IPS-NIHi11 (cell line): ENCODE measurements at places on chromosomes 12 and 14.

DNA sequence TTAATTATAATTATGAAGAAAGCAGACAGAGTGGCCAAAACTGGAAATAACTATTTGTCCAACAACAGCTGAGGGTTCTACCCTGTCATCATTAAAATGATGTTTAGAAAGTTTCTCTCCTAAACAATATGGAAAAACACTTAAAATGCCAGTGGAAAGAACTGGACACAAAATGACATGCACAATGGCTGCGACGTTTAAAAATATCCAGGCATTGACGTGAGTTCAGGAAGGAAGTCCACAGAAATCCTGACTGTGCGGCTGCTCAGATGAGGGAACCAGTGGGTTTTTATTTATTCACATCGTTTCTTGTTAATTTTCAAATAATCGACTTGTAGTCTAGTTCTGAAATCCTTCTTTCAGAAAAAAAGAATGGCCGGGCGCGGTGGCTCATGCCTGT is 58.3 kb downstream of the CCNK start:
- no peak for DNase-seq

GRCh38 chr14:45094275-45094674 is 10.4 kb downstream of the PRPF39 start:
- no peak for DNase-seq

- no peak for DNase-seq
Measured at GRCh38 chr14:84445486-84445885, 1084.5 kb upstream of the FLRT2 start.

GRCh38 chr14:74619672-74620131 is 7.7 kb upstream of the LTBP2 start:
- no peak for DNase-seq

DNA sequence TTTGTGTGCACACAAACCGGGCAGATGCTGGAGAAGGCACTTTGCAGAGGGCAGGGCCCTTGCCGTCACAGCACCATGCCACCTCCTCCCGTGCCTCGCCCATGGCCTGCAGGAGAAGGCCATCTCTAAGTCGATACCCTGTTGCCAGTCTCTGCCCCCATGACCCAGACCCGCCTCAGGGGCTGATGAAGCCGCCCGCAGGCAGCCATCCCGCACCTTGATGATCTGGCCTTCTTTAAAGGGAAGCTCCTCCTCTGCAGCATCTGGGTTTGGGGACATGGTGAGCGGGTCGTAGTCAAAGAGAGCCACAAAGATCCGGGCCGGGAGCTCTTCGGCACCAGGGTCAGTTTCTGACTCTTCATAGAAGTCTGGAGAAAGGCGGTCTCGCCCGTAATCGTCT is 76.2 kb downstream of the PIWIL1 start:
- DNase-seq = no peak

DNA sequence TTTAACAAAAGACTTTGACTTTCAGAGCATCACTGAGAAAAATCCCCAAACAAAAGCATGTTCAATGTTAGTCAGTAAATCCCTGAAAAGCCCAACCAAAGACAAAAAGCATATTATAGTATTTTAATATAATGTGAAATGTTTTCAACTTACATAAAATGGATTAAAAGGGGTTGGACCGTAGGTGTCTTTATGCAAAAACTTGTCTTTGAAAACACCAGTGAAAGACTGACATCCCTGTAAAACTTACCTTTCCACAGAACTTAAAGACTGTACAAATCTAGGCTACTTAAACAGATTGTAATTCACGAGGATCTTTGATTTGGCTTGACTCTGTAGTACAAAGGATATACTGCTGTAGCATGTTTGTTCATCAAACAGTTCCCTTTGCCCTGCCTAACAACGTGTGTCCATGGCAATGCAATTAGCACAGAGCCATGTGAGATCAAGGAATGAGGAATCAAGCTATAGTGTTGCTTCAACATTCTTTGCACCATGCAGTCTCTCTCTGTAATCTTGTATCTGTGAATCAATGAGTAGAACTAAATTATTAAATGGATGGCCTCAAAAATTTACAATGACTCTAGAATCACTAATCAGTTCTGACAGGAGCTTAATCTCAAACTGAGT is 138.5 kb upstream of the SYT1 start:
- no peak for DNase-seq

GRCh38 chr14:47929334-47929733 is 253.9 kb upstream of the MDGA2 start:
- no peak for DNase-seq

- peak; percentile 79 for DNase-seq
Measured at GRCh38 chr14:104370256-104370870, 209.2 kb upstream of the C14orf180 start.

GRCh38 chr12:94614288-94614721 is 36.1 kb downstream of the TMCC3 start:
- peak; percentile 66 for DNase-seq

GRCh38 chr12:9615420-9616136 is 7.9 kb upstream of the KLRB1 start:
- DNase-seq = no peak

DNA sequence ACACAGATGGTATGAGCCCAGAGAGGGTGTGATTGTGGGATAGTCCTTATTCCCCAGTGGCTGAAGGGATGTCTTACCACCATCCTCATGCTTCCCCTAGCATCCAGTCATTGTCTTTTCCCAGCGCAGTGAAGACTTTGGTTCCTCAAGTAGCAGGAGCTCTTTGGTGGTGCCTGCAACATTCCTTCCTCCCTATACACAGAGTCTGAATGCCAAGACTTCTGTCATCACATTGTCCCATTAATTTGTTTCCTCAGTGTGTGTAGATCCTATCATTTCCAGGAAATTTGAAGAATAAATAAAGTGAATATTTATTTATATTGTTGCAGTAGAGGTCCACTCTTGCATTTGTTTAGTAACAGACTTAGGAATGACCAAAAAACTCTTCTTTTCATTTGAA is 147.2 kb downstream of the DACT1 start:
- DNase-seq = no peak

DNA sequence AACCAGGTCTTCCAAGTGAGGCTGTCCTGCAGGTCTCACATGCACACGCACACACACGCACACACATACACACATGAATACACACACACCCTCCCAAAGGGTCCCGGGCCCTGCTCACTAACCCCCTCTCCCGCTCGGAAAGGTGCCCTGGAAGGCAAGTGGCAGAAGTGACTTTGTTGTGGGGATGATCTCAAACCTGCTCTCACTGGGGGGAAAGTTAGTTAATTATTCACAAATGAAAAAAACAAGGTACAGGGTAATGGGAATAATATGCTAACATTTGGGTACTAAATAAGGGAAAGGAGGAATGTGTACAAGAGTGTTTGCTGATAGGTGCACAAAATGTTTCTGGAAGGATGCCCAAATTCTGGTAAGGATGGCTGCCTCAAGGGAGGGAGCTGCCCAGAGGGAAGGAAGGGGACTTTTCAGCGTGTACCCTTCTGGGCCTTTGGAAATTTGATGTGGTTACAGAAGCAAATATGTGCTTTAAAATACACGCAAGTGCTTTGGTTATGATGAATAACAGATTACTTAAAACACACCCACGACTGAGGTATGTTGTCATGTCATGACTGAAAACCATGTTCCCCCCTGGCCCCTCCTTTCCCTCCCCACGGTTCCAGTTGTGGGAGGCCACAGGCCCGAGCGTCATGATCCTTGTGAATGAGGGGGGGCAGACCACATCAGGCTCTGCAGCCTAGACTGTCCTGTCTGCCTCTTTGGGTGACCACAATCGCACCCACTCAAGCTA is 43.3 kb upstream of the PLEKHG6 start:
- DNase-seq = no peak
